Left lobe of liver (tissue), 2 donors: ENCODE measurements at places on chromosomes 4 and X.
A peak's percentile ranks its signal among the peaks of the same experiment; 100 is the strongest.

DNA sequence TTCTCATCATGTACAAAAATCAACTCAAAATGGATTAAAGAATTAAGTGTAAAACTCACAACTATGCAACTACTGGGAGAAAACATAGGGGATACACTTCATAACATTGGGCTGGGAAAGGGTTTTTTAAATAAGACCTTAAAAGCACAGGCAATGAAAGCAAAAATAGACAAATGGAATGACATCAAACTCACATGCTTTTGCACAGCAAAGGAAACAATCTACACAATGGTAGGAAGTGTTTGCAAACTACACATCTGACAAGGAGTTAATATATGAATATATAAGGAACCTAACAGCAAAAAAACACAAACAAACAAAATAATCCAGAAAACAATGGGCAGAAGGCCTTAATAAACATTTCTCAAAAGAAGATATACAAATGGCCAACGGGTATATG, 57.9 kb downstream of the FREM3 start:
- DNase-seq: no peak

DNA sequence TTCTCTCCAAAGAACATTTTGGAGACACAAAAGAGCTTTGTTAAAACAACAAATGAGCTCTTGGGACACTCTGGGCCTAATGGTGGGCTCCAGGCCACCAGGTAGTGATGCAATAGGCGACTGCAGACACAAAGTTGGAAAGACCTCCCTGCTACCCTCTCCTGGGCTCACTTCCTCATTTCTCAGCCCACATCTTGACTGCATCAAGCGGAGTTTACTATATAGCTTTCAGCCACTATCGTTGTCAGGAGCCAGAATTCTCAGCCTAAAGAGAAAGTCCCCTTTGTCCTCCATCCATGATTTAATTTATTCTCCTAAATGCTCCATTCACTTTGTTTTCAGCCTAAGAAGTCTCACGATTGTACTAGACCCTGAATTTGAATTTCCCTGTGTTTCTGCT, 114.9 kb downstream of the EFHC2 start:
- no peak for DNase-seq

DNA sequence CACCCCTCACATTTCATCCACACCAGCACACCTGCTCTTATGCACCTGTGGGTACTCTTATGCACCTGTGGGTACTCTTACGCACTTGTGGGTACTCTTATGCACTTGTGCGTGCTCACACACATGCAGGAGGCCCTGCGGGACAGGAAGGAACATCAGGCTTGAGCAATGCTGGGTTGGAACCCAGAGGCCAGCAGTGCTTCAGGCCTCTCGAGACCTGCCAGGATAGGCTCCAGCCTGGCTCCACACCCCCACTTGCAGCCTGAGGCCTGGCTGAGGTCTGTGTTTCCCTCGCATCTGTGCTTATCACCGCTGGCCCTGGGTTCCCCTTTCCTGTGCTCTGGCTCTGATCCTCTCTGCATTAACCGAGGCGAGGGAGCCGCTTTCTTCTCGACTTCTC, 34.7 kb downstream of the SORCS2 start:
- DNase-seq: no peak

GRCh38 chr4:25723409-25723808, 67.8 kb downstream of the SLC34A2 start:
- no peak for DNase-seq

DNA sequence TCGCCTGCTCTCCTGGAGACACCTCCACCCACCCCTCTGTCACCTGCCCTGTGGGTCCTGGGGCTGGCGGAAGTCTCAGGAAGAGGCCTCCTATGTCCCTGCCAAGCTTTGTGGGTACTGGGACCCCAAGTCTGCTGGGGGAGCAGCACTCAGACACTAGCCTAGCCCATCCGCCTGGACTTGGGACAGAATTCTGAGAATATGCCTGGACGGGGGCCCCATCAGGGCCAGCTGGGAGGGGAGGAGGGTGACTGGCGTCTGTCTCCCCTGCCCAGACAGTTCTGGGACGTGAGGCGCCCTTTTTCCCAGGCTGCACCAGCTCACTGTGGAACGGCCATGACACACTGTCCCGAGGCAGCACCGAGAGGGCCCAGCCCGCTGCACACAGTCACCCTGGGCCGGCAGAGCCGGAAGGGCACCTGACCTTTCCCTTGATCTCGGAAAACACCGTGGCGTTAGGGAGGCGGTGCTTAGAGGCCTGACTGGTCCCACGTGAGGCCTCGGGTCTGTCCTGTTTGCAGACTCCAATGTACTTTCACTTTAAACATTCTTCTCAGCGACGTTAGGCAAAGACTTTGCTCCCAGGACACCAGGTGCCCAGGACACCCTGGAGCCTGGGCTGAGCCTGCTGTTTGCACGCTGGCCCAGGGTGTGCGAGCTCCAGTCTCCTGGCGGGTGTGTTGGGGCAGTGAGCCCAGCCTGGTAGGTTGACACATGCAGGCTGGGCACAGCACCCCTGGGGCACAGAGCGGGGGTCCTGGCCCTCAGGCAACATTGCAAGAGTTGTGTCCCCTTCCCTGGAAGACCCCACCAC, 700 bp downstream of the SLC26A1 start:
- DNase-seq: peak; percentile 96

DNA sequence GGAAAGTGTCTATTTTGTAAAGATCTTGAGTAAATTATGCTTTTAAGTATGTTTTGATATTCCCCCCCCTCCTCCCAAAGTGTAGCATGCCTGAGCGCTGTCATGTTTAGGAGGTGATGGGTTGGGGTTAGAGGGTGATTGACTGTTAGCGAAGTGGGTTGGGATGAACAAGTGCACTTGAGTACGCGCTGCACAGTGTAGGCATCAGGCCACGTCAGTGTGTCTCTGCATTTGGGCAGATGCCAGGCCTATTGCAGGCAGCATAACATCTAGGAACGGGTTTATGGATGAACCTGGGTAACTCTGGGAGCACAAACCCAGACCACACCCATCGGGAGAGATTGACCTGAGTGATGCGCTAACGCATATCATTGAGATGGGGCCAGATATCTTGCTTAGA, 111.2 kb downstream of the TBL1X start:
- DNase-seq: no peak

- DNase-seq: peak; percentile 86
These were observed 81.8 kb downstream of the FRYL start for GRCh38 chr4:48698029-48698971.

DNA sequence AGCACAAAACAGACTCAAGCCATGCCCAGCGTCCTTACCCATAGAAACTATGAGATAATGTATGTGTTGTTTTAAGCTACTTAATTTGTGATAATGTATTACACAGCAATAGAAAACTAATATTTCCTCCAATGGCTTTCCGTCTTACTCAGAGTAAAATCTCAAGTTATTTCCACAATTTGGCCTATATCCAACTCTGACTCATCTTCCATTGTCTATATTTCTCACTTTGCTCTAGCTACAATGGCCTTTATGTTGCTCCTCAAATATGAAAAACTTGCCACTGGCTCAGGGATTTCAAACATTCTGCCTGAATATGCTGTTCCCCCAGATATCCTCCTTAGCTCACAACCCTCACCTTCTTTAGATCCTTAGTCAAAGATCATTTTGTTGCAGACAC, 31.6 kb downstream of the IQCM start:
- no peak for DNase-seq

DNA sequence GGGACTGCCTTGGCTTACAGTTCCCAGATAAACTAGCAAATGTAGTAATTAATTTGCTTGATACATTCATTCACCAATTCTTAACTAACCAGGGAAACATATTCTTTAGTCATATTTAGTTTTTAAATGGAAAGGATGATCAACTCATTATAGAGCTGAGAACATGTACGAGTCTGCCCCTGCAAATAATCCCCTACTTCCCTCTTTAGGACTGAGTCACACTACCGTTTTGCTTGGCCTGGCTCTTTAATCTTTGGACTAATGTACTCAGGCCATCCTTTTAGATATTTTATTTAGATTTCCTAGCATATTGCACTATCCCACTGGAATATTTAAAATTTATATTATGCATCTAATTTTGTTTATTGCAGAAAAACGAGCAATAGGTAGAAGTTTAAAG, 105.5 kb upstream of the LCORL start:
- no peak for DNase-seq

GRCh38 chr4:97411356-97411755, 731.9 kb downstream of the STPG2 start:
- DNase-seq: no peak
